ENCODE measurements at places on chromosomes 5 and 9.

DNA sequence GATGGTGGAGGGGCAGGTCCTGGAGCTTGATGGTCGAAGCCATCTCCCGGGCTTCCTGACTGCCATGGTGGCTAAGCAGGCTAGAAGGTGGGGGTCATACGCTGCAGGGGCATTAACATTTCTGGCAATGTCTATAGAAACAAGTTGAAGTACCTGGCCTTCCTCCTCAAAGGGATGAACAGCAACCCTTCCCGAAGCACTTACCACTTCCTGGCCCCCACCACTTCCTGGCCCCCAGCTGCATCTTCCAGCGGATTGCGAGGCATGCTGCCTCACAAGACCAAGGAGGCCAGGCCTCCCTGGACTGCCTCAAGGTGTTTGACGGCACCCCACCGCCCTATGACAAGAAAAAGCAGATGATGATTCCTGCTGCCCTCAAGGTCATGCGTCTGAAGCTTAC lies 97.0 kb upstream of the MOCS2 start:
- no peak for DNase-seq

- no peak for DNase-seq
These were observed 2.8 kb downstream of the HNRNPK start for GRCh38 chr9:83977196-83977595.

GRCh38 chr5:122426301-122426700 lies 114.3 kb downstream of the SNCAIP start:
- DNase-seq: no peak

GRCh38 chr5:65262649-65263059 lies 219.1 kb downstream of the ADAMTS6 start:
- DNase-seq: no peak

- no peak for DNase-seq
These were observed 20.6 kb upstream of the SCAMP1 start for GRCh38 chr5:78339617-78340436.

DNA sequence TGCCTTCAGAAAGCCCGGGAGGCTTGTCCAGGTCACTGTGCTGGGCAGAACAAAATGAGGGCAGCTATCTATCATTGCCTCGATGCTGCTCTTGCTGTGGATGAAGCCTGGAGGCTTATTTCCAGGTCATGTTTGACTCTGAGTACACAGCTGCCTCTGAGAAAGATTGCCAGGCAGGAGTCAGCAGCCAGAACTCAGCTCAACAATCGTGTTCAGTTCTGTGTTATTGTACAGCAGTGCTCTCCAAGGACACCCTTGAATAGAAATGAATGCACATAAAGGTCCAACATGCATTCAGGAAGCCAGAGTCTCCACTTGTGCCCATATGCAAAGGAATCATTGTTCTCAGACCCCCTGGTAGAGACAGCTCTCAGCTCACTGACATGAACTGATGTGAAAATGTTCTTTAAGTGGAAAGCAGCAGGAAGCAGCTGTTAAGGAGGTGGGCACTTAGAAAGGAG lies 61.7 kb upstream of the ZFR start:
- no peak for DNase-seq

DNA sequence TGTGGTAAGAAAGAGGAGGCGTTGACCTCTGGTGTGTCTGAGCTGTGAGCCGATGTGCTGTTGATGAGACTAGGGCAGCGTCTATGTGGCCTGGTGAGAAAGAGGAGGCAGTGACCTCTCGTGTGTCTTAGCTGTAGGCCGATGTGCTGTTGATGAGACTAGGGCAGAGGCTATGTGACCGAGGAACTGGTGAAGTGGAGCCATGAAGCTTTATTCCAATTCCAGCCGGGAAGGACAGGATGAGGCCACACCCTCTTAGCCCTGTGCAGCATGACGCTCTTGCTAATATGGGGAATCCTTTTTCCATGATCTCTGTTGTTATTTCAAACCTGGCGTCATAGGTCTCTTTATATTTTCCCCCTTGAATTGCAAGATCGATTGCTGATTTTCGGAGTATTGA lies 172.4 kb downstream of the GOLPH3 start:
- no peak for DNase-seq

- DNase-seq: no peak
These were observed 509.2 kb downstream of the CETN3 start for GRCh38 chr5:89900346-89900745.

GRCh38 chr9:89619019-89619418 lies 14.2 kb downstream of the GADD45G start:
- DNase-seq: no peak

- DNase-seq: no peak
These were observed 678.1 kb upstream of the ZNF608 start for GRCh38 chr5:125424402-125425141.

- no peak for DNase-seq
These were observed 104.8 kb upstream of the TBC1D2 start for GRCh38 chr9:98360176-98360708.

GRCh38 chr9:95343725-95344287 lies 26.3 kb upstream of the FANCC start:
- DNase-seq: no peak

DNA sequence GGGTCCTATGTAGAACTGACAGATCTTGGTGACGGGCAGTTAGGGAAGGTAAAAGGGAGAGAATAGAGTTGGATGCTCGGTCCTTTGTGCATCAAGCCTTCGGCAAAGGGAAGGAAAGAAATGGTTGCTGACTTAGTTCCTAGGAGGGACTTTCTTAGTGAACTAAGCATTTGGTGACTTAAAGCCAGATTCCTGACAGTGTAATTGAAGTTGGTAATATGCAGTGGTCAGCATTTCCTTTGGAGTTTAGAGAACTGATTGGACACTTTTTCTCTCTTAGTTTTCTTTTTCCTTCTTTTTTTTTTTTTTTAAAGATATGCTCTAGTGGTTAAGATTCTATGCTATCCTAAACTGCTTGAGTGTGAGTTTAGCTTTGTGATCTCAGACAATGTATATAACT lies 2.3 kb downstream of the CLTA start:
- no peak for DNase-seq

- DNase-seq: no peak
These were observed 78.4 kb downstream of the PLPP1 start for GRCh38 chr5:55456216-55456895.

DNA sequence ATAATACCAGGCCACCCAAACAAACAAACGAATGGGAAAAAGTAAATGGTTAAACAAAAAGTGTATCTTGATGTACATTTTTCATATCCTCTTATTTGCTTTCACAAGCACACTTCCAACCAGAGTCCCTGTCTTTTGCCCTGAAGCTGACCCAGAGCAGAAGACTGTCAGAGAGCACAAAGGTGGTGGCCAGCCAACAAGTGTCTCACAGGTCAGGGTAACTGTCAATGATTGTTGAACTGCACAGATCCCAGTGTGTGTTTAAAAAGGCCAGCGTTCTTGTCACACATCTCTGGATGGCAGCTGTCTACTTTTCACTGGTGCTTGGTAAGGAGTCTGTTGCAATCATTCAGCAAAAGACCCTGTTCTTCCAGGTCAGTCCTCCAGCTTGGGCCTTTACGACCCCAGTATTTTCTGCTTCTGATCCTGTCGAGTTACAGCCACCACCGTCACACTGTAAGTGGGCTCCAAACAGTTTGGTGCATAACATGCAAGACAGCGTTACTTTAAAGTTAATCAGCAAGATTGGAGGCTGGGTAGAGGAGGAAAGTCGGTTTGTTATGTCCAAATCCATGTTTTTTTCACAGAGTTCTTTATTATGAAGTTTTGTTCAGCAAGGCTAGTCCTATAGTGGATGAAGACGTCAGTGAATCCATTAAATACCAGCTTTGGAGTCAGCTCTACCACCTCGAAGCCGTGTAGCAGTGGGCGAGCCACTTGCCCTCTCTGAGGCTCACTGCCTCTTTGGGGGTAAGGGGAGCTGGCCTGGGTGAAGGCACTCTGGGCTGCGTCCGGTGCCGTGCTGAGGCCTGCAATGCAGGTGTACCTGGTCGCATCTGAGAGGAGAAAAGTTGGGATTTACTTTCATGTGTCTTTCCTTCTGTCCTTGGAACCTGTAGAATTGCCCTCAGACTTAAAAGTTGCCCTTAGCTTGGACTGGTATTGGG lies 265.7 kb downstream of the AOPEP start:
- no peak for DNase-seq

- DNase-seq: no peak
These were observed 26.9 kb upstream of the PLIN2 start for GRCh38 chr9:19154135-19154612.

- DNase-seq: no peak
These were observed 154.5 kb downstream of the ARSB start for GRCh38 chr5:78830528-78831046.

DNA sequence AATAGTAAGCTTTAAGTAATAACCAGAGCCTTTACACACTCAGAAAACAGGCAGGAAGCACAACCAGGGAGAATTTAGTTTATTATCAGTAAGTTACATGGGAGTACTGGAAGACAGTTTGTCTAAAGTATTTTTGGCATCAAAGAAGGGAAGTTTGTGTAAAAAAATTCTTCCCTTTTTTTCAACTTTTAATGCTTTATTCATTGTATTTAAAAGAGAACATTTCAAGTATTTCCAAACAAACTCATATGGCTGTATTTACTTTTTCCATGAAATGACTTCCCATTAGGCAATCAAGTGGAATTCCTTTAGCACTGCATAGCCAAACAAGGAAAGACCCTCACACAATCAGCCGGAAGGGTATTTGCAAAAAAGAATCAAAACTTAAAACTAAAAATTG lies 26.7 kb downstream of the RNF145 start:
- no peak for DNase-seq

DNA sequence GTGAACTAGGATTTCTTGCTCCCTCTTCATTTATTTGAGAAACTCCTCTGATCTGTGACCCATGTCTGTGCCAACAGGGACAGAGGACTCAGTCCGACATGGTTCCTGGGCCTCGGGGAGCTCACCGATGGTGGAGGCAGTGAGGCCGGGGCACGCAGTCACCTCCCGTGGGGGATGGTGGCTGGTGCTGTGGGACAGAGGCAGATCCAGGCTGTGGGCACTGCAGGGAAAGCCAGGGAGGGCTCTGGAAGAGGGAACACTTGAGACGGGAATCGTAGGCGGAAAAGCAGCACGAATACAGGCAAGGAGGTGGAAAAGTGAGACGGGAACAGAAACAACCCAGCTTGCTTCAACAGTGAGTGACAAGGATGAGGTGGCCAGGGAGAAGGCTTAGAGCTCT lies 127.8 kb downstream of the GABBR2 start:
- no peak for DNase-seq

DNA sequence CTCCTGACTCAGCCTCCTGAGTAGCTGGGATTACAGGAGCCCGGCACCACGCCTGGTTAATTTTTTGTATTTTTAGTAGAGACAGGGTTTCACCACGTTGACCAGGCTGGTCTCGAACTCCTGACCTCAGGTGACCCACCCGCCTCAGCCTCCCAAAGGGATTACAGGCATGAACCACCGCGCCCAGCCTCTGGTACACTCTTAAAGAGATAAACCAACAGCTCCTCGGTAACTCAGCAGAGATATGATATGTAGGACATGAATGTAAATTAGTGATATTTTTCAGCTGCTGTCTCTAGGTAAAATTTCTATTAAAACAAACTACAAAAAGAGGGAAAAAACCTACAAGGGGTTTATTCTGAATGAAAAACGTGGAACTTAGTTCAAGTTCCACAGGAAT lies 42.8 kb upstream of the HK3 start:
- no peak for DNase-seq

GRCh38 chr5:5828619-5829018 lies 406.1 kb downstream of the ICE1 start:
- DNase-seq: no peak

GRCh38 chr5:57681942-57682341 lies 199.3 kb upstream of the ACTBL2 start:
- no peak for DNase-seq

DNA sequence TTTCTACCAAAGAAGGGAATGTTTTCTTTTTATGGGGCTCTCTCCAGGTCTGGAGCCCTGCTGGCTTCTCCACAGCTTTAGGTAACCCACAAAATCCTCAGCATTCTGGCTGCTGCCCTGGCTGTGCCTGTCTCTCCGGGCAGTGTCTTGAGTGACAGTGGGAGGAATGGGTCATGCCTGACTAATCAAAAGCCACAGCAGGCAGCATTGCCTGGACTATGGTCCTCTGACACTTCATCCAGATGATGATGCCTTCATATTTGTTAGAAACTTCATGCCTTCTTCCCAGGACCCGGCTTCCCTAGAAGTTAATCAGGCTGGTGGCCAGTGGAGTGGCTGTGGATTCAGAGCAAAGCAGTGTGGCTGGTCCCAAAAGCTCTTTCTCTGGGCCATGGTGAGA lies 32.2 kb upstream of the TGFBI start:
- no peak for DNase-seq

GRCh38 chr5:96317945-96318344 lies 115.1 kb downstream of the PCSK1 start:
- no peak for DNase-seq

- DNase-seq: peak; percentile 44
These were observed 117.6 kb upstream of the ANKRD55 start for GRCh38 chr5:56350597-56351170.

DNA sequence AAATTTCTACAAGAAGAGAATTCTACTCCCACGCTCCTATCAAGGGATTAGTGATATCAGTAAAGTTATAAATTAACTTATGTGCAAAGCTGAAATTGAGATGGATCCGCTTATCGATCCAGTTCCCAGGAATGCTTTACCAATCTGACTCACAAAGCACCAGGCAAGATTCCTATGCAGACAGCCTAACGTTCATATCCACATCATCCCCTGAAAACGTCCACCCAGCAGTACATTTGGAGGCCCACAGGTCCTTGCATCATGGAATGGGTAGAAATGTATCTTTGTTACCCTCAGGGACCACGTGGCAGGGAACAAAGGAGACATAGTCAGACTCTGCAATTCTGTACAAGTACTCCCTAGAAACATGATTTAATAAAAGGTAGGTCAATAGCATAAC lies 147.4 kb downstream of the ESM1 start:
- no peak for DNase-seq

All from GOT3 (cell line).